ENCODE measurements at places on chromosomes 16 and 17.

DNA sequence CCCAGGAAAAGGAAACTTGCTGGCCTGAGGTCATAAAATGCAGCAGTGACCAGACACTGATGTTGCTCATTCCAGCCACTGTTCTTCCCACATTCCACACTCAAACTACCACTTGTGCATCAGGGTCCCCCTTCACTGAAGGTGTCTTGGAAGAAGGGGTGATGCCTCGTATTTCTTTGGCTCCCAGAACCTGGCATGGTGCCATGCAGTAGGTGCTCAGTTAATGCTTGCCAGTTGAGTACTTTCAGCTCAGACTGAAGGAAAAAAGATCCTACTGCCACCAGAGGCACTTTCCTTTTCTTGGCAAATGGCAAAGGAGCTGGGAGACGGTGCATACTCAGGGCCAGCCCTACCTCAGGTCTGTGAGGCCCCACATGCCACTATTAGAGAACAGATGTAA, 73.5 kb downstream of the TEX14 start:
- DNase-seq, result no peak

GRCh38 chr17:42519546-42520491, 16.2 kb upstream of the NAGLU start:
- DNase-seq, result peak; percentile 83

GRCh38 chr16:12753203-12754023, 50.3 kb downstream of the CPPED1 start:
- no peak for DNase-seq

GRCh38 chr17:1038459-1039122, 41.7 kb downstream of the TIMM22 start:
- DNase-seq, result no peak

DNA sequence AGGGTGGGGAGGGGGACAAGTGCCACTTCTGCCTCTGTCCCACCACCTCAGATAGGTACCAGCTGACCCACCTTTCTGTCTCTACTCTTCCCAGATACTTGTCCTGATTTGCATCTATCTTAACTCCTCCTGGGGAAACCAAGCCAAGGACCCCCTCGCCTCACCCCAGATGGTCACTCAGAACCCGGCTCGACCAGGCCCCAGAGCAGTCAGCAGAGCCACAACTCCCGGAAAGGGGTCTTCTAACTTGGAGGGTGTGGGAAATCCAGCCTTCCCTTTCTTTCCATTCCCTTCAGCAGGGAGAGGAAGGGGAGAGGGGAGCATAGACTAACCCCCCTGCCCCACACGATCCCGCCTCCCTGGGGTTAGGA, 1.9 kb downstream of the CAVIN1 start:
- no peak for DNase-seq

- no peak for DNase-seq
Measured at GRCh38 chr16:11251525-11252481, 4.2 kb downstream of the SOCS1 start.

DNA sequence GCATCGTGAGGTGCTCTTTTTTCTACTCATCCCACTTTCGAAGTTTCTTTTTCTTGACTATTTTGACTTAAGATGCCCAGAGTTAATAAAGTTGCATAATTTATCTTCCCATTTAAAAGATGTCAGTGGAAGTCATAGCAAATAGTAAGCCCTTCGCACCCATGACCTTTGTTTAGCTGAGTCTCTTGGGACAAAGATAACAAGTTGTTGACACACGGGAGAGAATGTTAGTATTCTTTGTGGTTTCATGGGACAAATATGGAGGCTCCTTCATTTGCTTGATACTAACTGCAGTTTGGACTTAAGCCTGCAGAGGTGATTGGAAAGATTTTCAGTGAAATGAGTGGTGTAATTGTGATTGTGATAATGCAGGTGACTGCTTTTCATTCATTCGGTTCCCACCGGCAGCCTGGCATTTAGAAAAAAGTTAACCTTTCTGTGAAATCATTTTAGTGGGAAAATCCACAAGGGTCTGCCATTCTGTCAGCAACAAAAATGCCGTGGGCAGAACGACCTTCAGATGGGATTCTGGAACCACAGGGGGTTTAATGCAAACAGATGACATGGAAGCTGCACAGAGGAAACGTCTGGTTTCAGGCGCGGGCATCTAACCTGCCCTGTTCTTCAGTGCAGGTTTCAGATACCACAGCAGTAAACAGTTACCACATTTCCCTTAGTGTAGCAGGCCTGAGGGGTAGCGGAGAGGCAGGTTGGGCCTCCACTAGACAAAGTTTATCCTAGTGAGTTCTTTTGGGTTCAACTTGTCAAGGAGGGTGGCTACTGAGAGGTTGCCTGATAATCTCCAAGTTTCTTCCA, 123.0 kb downstream of the RPTOR start:
- no peak for DNase-seq

DNA sequence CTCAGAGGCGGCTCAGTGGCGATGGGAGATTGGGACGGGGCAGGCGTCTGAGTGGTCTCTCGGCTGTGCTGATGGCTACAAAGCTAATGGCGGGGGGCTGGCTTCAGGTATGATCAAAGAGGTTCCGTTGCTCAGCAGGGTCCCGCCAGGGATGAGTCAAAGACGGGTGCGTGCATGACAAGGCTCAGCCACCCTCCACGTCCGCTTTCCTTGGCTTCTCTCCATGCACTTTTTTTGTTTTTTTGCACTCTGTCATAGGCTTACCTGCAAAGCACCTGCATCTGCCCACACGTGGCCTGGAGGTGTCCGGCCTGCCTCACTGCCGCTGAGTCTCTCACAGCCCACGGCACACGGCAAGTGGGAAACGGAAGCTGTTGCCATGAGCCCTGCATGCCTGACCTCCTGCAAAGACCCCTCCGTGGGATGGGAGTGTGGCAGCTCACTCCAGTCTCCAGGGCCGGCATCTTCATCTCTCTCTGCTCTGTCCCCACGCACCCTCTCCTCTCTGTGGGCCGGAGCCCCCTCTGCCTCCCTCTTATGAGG, 85.5 kb upstream of the ZNF469 start:
- DNase-seq, result no peak

GRCh38 chr17:36862116-36862920, 75.0 kb upstream of the LHX1 start:
- no peak for DNase-seq

GRCh38 chr16:89582614-89583196, 7.1 kb downstream of the CPNE7 start:
- no peak for DNase-seq

DNA sequence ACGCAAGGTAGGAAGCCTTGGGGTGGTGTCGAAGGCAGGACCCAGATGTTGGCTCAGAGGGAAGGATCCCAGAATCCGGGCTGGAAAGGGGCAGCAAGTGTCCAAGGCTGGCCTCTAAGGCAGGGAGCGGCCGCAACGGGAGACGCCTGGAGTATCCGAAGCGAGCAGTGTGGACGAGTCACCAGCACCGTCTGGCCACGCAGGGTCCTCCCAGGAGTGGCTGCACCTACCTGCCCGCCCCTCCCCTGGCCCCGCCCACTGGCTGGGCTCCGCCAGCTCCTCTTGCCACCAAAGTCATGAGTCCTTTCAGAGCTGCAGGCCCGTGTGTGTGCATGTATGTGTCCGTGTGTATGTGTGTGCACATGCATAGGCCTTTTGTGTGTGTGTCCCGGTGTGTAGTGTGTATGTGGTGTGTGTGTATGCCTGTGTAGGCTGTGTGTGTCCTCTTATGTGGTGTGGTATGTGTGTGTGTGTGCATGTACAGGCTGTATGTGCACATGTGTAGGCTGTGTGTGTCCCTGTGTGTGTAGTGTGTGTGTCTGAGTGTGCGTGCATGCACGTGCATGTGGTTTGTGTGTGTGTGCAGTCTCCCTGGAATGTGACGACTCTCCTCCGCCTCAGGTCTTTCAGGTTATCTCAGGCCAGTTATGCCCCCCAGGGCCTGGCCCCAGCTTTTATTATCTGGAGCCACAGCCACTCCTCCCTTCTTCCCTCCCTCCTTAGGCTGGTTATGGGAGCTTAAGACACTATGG, at the start of gene PRSS8:
TSS of gene PRSS8 (minus strand) at position 193 of the 752 bp plus-strand sequence. CDS start 229 bp downstream, outside the sequence.
- no peak for DNase-seq

- DNase-seq, result no peak
Measured at GRCh38 chr17:67442787-67443624, 65.9 kb downstream of the PITPNC1 start.

GRCh38 chr16:50697881-50698767, 4.7 kb downstream of the NOD2 start:
- DNase-seq, result no peak

DNA sequence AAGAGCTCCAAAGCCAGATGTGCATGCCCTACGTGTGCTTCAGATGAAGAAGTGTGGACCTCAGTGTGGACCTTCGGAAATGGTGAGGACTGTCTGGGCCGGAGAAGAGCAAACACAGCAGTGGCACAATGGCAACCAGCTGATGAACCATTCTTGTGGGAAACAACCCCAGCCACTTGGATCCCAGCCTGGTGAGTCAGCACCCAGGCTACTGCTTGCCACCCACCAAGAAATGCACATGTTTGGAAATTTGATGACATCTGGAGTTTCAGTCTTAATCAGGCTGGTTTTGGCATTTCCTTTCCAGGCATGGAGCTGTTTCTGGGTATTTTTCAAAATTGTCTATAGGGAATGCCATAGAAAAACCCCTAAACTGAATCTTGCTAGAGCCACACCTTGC, 42.7 kb downstream of the DYNLRB2 start:
- peak; percentile 49 for DNase-seq

GRCh38 chr17:62597920-62598319, 29.6 kb upstream of the MRC2 start:
- no peak for DNase-seq

- DNase-seq, result no peak
Measured at GRCh38 chr17:48542698-48543106, 2.2 kb downstream of the HOXB2 start.

DNA sequence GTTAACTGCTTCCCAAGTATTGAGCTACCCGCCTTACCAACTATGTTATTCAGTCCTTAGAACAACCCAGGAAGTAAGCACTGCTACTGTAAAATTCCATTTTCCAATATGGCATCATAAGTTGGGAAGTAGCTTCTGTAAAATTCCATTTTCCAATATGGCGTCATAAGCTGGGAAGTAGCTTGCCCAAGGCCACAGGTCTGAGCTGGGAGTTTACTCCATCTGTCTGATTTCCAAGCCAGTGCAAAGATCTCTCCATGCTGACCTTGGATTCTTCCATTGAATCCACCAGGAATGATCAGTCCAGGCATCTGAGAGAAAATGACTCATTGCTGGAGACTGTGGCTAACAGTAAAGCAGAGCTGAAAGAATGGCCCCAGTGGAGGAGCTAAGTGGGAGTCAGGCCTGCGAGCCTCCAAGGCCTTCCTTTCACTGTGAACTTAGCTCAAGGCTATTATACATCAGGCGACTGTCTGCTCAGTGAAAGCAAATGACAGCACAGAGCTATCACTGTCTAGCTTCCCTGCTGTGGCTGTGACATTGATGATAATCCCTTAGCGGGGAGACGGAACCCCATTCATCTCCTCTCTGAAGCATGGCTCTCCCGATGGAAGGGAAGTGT, 430.4 kb downstream of the HAPSTR1 start:
- DNase-seq, result no peak

- no peak for DNase-seq
Measured at GRCh38 chr17:28712705-28713415, 1.2 kb upstream of the PROCA1 start.

DNA sequence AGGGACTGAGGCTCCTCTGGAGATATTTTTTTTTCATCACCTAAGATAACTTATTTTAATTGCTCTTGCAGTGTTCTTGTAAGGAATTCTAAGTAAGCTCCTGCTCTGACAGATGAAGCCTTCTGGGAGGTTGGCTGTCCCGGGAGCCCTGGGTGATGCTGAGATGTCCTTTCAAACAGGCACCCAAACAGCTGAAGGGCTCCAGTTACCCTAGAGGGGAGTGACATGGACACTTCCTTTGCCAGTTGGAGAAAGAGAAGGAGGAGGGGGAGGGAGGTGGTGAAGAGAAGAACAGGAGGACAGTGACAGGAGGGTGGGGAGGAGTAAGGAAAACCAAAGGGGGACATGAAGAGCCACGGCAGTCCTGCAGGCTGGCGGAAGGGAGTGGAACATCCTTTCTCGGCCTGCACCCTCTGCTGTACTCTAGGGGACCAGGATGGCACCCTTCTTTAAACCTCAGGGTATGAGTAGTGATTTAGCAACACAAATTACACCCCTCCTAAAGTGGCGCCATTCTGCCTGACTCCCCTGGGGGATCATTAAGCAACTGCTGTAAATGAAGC, 51.8 kb downstream of the MYH3 start:
- DNase-seq, result no peak

DNA sequence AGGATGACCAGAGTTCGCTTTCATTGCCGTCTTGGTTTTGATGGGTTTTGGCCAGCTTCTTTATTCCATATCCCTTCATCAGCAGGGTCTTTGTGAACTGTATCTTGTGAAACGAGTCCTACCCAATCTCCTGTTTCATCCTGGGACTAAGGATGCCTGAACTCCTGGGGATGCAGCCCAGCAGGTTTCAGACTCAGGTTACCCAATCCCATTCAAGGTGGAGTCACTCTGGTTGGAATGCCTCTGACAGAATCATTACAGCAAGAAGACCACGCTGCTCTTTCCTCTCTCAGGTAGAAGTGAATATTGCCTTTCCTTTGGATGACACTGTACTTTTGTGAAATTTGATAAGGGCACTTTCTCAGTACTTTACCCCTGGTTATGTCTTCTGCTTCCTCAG, 98.1 kb downstream of the CDH11 start:
- DNase-seq, result no peak

- DNase-seq, result no peak
Measured at GRCh38 chr17:65545705-65546523, 15.5 kb downstream of the AXIN2 start.

DNA sequence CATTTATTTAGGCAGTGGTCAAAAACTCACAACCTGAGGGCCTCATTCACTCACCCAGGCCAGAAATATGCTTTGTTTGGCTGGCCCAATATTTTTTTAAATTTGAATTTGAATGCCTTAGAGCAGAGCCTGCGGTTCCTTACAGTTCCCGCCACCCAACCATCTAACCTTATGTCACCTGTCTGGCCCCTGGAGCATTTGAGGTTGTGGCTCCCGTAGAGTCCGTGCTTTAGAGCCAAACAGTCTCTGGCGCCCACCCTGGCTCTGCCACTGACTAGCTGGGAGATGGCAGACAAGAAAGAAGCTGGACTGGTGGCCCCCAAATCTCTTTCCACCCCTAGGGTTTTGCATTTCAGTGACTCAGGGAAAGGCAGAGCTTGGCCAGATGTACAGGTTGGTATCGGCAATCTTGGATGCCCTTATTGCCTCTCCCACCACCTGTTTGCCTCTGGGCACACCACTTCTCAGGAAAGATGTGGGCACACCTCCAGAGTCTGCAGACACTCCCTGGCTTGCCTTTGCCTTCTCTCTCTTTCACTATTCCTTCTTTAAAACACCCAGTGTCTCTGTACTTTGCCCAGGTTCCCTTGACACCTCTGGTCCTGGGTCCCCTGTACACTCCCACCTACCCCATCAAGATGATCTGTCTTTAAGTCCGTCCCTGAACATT, 1.9 kb upstream of the MAP3K14 start:
- no peak for DNase-seq

- no peak for DNase-seq
Measured at GRCh38 chr16:9365370-9365728, 273.9 kb downstream of the HAPSTR1 start.

- no peak for DNase-seq
Measured at GRCh38 chr16:1667271-1667670, 10.8 kb upstream of the JPT2 start.

GRCh38 chr17:38338053-38338452, 5.7 kb downstream of the GPR179 start:
- no peak for DNase-seq

- no peak for DNase-seq
Measured at GRCh38 chr16:84270071-84270470, 24.6 kb upstream of the WFDC1 start.

- DNase-seq, result no peak
Measured at GRCh38 chr17:30905742-30906100, 317 bp downstream of the TEFM start.
